ENCODE measurements at places on chromosomes 12 and 14.
A peak's percentile ranks its signal among the peaks of the same experiment; 100 is the strongest.

- peak; percentile 23 for DNase-seq
Measured at GRCh38 chr12:124036657-124037109, 63.7 kb downstream of the ZNF664 start.

DNA sequence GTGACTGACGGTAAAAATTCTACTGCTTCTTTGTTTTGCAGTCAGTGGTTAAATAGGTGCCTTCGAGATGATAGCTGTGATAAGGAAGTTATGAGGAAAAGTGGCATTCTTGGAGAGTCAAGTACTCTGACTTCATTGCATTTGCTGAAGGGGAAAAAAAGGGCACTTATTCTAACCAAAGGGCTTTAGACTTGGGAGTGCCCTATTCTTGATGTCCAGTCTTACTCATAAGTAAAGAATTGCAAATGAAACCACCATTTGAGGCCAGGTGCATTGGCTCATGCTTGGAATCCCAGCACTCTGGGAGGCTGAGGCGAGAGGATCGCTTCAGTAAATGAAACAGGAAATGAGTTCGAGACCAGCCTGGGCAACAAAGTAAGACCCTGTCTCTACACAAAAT, 40.3 kb downstream of the BRAP start:
- DNase-seq = no peak

- no peak for DNase-seq
Measured at GRCh38 chr12:67515679-67516340, 132.7 kb upstream of the DYRK2 start.

GRCh38 chr14:70011098-70011497, 131.9 kb downstream of the SMOC1 start:
- DNase-seq = no peak

GRCh38 chr12:124720004-124720680, 143.5 kb downstream of the SCARB1 start:
- DNase-seq = no peak

- no peak for DNase-seq
Measured at GRCh38 chr14:34536951-34537676, 2.4 kb downstream of the EAPP start.

- DNase-seq = no peak
Measured at GRCh38 chr12:79959484-79959883, 24.6 kb upstream of the PPP1R12A start.

DNA sequence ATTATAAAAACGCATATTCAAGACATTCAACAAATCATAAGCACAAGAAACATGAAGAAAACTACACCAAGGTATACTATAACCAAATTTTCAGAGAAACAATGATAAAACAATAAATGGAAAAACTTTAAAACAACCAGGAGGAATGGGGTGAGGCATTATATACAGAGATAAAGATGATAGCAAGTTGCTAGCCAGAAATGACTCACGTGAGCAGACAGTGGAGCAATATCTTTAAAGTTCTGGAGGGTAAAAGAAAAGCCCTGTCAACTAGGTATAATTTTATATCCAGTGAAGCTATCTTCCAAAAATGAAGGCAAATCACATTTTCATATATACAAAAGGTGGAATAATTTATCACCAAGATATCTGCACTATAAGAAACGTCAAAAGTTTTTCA, 97.8 kb upstream of the PCED1B start:
- no peak for DNase-seq

- no peak for DNase-seq
Measured at GRCh38 chr12:101322480-101322879, 42.6 kb downstream of the UTP20 start.

GRCh38 chr14:24710403-24711112, 76.6 kb upstream of the GZMB start:
- DNase-seq = no peak

DNA sequence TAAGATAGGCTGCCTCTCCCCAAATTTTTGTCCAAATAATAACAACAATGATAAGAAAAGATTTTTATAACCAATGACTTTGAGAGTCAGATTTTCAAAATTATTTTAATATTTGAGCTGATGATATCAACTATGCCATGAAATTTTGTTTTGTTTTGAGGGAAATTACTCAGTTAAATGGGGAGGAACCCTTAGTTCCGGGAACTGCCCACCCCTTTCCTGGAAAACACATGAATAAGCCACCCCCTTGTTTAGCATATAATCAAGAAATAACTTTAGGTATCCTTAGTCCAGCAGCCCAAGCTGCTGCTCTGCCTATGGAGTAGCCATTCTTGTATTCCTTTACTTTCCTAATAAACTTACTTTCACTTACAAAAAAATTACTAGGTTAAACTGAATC, 61.4 kb downstream of the HMGA2 start:
- DNase-seq = no peak

GRCh38 chr12:112900298-112901145, 6.2 kb upstream of the OAS1 start:
- DNase-seq = no peak

DNA sequence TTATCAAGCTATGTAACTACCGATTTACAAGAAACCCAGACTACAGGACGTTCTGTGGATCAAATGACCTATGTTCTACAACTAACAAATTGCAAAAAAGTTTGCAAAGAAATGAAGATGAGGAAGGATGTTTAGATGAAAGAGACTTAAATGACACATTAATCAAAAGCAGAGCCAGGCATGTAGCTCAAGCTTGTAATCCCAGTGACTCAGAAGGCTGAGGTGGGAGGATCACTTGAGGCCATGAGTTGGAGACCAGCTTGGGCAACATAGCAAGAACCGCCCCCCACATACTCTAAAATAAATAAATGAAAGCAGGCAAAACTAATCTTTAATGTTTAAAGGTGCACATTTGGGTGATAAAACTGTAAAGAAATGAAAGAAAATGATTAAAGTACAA, 331.9 kb downstream of the BTG1 start:
- no peak for DNase-seq

All from stimulated activated CD4-positive, alpha-beta T cell treated with anti-CD3 and anti-CD28 coated beads, Interleukin-1b, Interleukin-23, amount 100 ng/mL, for 1 hour (primary cell).